ENCODE measurements at places on chromosomes 7 and 10. TPM values are rescaled to one million over a fixed set of nuclear protein-coding genes. Genes with fewer than 3 reads are reported as not detected.

- no peak for DNase-seq
These were observed 1050.7 kb downstream of the SORCS3 start for GRCh38 chr10:105691811-105692210.

DNA sequence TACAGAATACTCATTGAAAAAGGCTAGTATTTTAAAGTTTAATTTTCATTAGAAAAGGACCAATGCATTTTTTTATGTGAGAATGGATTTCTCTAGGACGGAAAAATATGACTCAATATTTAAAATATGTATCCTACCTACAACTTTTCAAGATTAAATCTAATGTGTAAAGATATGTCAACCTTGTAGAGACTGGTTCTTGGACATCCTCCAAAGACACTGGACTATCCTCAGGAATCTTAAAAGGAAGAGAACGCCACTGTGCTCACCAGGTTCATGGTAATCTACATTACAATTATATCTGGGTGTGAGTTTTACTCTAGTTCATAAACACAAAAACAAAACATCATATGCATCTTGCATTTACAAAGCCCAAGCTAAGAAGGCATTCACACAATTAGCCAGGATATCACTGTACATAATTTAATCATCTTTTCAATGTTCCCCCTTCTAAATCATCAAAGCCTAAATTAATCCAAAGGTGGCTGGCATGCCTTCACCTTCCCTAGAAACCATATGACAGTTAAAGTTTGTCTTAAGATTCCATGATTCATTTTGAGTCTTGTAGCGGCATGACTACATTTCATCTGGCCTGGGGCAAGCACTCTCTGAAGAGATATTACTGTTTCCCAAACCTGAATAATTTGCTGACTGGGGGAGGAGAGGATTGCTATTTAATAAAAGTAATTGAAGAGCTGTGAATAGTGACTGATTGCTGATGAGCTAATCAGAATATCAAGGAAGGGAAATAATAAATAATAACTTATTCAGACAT, 12.0 kb downstream of the SGCE start:
- no peak for DNase-seq

Gene SPDYE5
- not detected for total RNA-seq

DNA sequence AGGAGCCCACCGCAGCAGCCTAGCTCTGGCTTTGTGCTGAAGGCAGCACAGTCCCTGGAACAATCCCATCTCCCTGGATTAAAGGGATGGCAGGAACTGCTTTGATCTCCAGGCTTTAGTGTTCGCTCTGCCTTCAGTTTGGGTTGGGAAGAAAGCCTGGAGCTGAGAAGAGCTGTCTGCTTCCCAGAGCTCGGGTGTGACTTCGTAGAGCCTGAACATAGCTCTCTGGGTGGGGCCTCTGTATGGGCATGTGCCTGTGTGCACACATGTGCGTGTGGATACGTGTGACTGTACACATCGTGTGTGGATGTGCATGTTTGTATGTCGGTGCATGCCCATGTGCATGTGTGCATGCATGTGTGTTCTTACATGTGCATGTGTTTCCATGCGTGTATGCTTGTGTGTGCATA, 8.7 kb downstream of the ADCY1 start:
- DNase-seq = peak; percentile 8

- no peak for DNase-seq
These were observed 200.2 kb upstream of the SEMA3E start for GRCh38 chr7:83849131-83849530.

DNA sequence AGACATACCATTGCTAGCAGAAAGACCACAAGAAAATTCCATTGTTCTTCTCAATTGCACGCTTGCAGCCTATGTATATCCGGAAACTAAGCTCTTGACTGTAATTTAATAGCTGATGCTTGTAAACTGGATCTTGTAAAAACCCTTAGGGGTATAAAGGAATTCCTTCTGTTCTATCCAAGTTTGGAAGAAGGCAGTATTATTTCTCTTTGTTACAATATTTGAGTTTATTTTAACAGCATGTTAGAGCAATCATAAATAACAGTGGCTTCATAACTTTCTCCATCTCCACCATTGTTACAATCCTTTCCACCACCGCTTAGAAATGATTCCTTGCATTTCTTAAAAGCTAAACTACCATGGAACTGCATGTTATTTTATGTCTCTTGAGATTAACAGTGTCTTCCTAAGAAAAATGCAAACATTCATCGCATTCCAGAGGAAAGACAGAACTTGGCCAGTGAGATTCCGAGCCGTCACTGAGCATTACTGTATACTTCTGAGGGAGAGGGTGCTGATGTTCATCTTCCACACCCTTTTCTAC, 92.5 kb downstream of the TRIL start:
- DNase-seq = no peak

- no peak for DNase-seq
These were observed 8.2 kb downstream of the ASB15 start for GRCh38 chr7:123609883-123610239.

DNA sequence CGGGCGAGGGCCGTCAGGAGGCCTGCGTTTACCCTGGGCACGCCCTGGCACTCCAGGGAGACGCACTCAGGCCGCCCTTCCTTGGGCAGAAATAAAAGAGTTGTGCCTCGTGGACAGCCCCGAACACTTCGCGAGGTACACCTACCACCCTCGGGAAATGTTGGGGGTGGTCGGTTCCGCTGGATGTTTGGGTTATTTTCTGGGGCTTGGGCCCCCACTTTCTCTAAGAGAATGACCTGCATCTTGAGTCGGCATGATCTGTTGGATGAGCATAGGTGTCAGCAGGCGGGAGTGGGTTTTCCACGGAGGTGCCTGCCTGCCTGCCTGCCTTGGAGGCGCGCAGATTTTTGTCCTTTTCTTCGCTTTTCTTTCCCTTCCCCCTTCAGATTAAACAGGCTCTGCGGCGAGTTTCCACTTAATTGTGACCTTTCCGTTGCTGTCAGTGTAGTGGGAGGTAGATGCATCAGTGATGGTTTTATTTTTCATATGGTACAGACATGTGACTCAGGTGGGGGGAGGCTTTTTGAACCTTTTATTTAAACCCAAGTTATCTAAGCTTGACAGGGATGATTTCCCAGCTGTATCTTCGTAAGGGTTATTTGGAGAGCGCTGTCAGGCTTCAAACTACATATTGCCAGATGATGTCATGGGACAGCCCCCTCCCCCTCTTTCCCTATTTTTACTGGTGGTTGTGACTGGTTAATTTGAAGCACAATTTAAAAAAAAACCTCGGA, 661 bp downstream of the HECTD2 start:
- DNase-seq = peak; percentile 81

DNA sequence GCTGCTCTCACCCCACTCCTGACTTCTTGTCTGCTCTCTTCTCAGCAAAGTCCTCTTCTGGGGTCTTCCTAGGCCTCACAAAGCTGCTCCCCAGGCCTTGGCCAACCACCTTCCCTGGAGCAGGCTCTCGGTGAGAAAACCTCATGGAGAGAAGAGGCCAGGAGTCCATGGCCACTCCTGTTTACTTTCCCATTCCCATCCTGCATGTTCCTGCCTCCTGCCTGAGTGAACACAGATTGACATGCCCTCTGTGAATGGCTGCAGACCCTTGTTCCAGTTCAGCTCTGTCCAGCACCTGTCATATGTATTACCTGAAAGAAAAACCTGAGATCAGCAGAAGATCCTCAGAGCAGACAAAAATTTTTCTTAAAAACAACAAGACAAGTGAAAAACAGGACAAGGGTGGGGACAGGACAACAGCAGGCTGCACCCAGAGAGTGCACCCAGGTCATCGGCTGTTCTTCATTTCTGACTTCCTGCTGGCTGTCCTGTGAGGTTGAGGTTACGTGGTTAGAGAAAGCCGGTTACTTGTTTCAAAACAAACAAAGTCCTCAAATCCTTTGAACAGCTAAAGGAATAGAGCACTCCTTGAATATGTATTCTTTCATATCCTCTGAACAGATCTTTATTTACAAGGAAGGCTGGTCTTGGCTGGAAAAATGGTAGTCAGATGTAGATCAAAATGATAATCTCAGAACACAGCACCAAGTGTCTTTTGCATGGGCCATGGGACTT, 34.0 kb upstream of the DLD start:
- DNase-seq = no peak

- DNase-seq = no peak
These were observed 26.6 kb downstream of the POLR3A start for GRCh38 chr10:78002541-78003288.

All from suprapubic skin (tissue), 4 donors.